A673 (cell line): ENCODE measurements at places on chromosomes 11 and 22.

- no peak for DNase-seq
Measured at GRCh38 chr11:75082601-75083216, 14.0 kb downstream of the OR2AT4 start.

DNA sequence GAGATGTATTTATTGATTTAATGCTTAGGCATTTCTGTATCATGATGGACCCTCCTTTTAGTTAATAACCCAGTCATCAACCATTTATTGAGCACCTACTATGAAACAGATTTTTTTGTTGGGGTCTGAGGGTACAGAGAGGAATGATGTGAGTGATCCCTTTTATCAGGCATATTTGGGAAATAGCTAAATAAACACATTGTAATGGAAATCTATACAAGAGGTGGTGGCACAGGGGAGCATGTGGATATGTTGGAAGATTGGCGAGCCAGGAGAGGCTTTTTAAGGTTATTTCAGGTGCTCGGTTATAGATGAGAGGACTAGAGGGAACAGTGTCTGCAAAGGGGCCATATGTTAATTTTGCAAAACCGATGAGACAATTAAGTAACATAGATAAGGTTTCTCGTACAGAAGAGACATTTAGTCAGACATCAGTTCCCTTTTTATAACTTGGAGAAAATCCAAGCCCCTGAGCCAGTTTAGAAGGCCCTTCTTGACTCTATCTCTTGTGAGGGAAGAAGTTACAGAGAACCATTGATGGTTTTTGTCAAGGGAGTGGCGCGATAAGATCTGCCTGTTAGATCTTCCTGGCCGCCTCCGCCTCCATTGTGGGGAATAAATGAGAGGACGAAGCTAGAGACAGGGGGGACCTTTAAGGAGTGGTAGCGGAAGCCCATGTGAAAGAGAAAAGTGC, 2.0 kb downstream of the ATXN10 start:
- no peak for DNase-seq

- DNase-seq, result no peak
Measured at GRCh38 chr22:29912141-29912540, 29.2 kb downstream of the MTMR3 start.

- no peak for DNase-seq
Measured at GRCh38 chr11:19975414-19975990, 184.8 kb downstream of the DBX1 start.

- DNase-seq, result no peak
Measured at GRCh38 chr11:2507212-2507901, 62.5 kb downstream of the KCNQ1 start.
